ENCODE measurements at places on chromosomes 4 and X.

DNA sequence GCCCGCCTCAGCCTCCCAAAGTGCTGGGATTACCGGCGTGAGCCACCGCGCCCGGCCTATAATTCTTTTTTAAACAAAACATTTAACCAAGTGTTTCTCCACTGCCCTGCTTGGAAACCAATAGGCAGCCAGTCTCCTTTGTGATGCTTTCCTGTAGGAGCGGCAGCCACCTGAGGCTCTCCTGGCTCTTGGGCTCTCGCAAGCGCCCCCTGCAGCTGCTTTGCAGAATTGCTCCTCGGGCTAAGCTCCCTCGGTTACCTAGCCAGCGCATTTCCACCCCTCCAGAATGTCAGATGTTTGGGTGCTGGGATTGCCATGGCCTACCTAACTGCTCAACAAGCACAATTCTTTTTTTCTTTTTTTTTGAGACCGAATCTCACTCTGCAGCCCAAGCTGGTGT lies 7.7 kb downstream of the S100P start:
- no peak for DNase-seq

DNA sequence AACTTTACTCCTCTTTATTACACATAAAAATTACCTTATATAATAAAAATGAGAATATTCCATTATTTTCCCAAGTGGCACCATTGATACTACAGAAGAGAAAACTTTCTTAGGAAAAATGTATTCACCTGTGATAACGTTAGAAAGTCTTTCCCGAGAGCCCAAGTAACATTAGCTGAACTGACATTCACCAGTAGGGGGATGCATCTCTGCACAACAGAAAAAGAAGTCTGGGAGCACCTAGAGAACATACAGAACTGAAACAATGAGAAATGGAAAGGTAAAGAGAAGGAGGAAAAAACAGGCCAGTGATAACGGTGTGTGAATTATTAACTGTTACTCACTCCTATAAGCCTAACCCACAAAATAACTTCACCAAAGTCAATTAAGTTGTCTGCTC lies 423.3 kb downstream of the CENPC start:
- no peak for DNase-seq

DNA sequence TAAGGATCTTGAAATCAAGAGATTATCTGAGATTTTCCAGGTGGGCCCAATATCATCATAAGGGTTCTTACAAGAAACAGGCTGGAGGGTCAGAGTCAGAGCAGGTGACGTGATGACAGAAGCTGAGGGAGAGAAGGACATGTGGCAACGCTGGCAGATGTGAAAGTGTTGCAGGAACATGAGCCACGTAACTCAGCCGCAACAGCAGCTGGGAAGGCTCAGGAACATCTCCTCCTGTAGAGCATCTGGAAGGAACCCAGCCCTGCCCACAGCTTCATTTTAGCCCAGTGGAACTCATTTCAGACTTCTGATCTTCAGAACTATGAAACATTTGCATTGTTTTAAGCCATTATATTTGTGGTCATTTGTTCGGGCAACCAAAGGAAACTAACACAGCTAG lies 156.3 kb upstream of the VEGFC start:
- peak; percentile 52 for DNase-seq

- no peak for DNase-seq
These were observed 61.3 kb upstream of the MXRA5 start for GRCh38 chrX:3407781-3408180.

DNA sequence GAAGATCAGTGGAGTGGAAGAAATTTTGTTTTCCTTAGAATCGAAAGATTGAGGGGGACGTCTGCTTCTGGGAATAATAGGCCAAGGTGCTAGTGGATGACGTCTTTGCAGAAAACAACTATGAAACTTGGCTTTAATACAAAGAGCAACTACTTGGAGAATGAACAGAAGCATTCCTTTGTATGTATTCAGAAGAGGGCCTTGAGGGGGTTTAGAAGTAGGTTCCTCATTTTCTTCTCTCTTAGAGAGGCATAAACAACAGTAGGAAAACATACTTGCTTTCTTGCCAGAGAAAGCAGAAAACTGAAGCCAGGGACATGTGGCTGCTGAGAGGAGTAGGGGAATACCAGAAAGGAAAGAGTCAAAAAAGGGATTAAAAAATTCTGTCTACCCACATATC lies 167.8 kb downstream of the ZNF330 start:
- DNase-seq, result peak; percentile 87

GRCh38 chrX:41522671-41523070 lies 75.5 kb downstream of the NYX start:
- no peak for DNase-seq

- DNase-seq, result peak; percentile 30
These were observed 1.3 kb upstream of the CITED1 start for GRCh38 chrX:72306851-72307645.

- no peak for DNase-seq
These were observed 111.6 kb upstream of the ZFP42 start for GRCh38 chr4:187883836-187884475.

GRCh38 chrX:74383611-74384010 lies 37.7 kb upstream of the SLC16A2 start:
- no peak for DNase-seq

GRCh38 chr4:37245391-37245954 lies 930 bp downstream of the NWD2 start:
- no peak for DNase-seq

GRCh38 chr4:54363037-54363436 lies 133.9 kb downstream of the PDGFRA start:
- DNase-seq, result no peak

- DNase-seq, result no peak
These were observed 114.7 kb downstream of the MXRA5 start for GRCh38 chrX:3231766-3232165.

DNA sequence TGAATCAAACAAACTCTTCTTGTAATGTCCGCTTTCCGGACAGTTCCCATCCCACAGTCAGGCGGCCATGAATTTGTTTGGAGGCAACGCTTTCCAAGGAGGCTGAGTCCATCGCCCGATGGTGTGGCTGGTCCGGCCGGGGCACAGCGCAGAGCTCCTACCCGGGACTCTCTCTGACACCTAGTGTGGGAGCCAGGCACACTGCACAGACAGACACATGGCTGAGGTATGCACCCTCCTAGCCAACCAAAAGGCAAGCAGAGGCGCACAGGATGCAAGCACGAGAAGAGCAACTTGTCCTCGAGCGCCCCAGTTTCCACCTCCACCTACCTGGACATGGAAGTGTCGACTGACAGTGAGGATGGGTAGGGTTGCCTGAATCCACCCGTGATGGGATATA lies 87.5 kb downstream of the LEF1 start:
- DNase-seq, result no peak

DNA sequence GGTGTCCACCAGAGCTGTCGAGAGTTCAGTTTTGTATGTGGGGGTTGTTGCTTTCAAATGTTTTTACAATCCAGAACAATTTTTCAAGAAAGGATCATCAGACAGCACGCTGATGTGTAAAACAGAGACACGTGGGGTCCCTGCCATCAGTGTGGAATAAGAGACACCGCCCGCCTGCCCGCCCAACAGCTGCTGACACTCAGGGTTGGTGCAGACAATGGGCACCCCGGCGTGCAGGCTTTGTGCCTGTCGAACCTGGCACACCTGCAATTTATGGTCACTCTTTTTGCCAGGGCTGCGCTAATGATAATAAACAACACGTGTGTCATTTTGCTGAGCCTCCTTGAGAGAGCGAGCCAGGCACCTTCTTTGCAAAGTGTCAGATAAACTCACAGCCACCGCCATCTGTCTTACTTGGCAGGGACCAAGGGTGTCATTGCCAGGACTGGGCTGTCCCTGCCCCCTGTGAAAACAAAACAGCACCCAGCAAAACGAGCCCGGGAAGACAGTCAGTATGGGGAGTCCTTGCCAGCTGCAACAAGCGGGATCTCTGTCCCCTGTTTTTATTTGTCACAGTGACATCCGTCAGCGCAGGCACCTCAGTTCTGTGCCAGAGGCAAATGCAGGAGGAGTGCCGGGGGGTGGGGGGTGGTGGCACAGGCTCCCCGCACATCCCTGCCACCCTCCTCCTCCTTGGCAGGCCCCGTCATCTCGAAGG lies 69.1 kb downstream of the PSAPL1 start:
- DNase-seq, result no peak

- DNase-seq, result no peak
These were observed 33.5 kb downstream of the TLR10 start for GRCh38 chr4:38749336-38749735.

- DNase-seq, result no peak
These were observed 182.3 kb downstream of the INPP4B start for GRCh38 chr4:142663828-142664227.

DNA sequence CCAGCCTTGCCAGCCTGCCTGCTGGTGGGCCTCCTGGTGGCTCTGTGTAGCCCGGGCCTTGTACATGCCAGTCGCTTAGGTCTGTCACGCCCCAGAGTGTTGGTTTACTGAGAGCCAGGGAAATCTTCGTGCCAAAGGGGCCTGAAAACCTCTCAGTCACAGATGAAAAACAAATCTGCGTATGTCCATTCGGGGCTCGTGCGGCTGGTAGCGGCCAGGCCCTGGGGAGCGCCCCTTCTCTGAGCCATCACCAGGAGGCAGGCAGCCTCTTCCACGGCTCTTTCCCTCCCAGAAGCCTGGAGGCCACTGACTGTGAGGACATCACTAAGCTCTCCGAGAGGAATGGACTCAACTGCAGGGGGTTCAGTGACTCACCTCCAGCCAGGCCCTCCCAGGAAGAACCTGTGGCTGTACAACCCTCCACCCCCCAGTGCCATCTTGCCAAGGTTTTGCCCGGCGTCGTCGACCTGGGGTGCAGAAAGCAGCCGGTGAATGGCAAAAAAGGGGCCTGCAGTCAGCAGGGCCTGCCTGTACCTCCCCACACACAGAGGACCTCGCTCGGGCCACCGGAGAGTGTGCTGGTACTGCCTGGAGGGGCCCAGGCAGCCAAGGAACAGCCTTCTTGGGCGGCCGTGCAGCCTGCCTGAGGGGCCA lies 162.2 kb downstream of the BCOR start:
- DNase-seq, result no peak

DNA sequence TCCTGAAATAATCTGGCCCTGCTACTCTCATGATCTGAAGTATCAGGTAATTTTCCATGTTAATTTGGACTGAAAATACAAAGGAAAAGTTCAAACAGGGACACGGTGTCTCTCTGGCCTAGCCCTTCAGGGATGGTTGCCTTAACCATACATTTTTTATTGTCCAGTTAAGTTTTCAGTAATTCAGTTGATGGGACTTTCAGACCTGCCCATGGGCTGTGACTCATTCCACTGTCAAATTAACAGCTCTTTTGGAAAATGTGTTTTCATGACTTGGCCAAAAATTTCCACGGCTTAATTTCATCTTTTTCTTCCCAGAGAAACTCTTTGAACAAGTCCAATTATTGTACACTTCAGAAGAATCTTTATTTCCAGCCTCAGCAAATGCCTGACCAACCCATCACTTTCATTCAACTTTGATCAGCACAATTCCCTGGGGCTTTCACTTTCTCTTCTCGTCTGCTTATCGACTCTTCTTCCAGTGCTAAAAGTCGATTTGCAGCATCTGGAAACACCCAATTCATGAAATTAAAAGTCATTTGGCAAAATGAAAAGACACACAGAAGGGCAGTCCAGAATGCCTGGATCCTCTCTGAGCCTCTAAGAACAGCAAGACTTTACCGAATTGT lies 293.9 kb downstream of the RAB28 start:
- DNase-seq, result no peak

GRCh38 chrX:13875572-13875971 lies 58.7 kb upstream of the GPM6B start:
- DNase-seq, result no peak

- DNase-seq, result no peak
These were observed 762.5 kb downstream of the PCDH7 start for GRCh38 chr4:31482691-31483090.

DNA sequence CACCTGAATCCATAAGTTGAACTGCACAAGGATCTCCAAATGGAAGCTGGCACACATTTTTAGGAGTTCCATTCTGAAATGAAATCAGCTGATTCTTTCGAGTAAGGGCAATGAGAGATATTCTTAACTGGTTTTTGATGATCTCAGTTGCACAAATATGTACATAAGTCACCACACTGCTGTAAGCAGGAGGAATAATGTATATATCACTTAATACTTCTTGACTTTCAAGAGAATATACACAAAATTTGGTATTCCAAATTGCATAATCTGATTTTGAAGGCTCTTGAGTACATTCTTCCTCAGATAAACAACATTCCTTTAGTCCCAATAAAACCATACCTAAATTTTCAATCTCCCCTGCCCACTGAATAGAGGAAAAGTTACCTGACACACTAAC lies 8.2 kb downstream of the FANCB start:
- DNase-seq, result peak; percentile 11

GRCh38 chr4:135434936-135435335 lies 1233.3 kb upstream of the PABPC4L start:
- DNase-seq, result no peak

DNA sequence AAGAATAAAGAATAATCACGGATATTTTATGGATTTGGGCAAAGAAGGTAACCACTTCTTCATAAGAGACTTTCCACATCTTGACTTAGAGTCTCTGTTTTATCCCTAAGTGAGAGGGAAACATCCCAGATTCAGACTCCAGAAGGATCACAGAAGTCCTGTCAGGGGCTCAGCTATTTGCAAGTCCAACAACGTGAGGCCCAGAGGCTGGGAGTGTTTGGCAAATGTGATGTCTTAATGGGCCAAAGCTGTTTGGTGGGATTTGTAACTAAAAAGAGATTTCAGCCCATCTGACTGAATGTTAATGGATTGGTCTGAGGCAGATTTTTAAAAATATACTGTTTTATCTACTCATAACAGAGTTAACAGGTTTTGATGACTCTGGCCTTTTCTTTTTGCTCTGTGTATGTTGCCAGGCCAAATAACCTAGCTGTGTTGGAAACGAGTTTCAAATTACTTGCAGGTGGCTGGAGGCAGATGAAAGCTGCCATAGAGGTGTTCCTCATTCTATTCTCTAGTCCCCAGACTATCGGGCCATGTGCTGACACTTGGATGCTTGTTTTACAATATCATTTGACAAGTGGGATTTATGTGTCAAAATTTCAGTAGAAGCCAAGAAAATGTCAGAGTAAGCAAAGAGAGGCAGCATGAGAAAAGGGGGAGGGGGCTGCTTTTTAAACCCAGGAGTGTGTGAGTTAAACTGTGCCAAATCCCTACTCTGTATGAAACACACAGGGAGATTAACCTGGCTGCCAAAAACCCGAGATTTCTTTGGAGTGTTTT lies 330.9 kb downstream of the DCHS2 start:
- DNase-seq, result no peak

- no peak for DNase-seq
These were observed 74.0 kb downstream of the FANCB start for GRCh38 chrX:14798805-14799397.

- no peak for DNase-seq
These were observed 1.1 kb downstream of the SLC9B2 start for GRCh38 chr4:103075435-103075893.

DNA sequence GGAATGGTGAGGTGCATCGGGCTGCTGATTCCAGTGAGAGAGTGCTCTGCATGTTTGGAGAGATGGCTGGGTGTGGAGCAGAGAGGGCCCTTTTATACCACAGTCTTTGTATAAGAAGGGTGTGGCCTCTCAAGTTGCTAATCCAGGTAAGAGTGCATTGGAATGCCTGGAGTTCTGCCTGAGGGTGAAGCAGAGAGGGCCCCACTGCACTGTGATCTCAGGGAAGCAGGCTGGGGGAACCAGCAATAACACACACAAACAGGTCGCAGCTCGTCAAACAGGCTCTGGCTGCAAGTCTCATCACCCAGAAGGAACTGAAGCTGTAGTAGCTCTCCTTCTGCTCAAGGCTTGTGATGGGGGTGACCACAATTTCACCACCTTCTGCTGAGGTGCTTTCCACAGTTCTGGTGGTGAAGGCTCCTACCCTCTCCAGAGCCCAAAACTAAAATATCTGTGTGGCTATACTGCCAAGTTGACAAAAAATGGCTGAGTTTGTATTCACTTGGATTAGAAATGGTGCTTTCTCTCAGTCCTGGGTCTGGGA lies 687.4 kb upstream of the HS3ST1 start:
- no peak for DNase-seq

GRCh38 chr4:142358656-142359055 lies 487.4 kb downstream of the INPP4B start:
- DNase-seq, result no peak
